Cerebellar cortex (tissue), 1 donor: ENCODE measurements at places on chromosomes 16 and 17.
A peak's percentile ranks its signal among the peaks of the same experiment; 100 is the strongest.

DNA sequence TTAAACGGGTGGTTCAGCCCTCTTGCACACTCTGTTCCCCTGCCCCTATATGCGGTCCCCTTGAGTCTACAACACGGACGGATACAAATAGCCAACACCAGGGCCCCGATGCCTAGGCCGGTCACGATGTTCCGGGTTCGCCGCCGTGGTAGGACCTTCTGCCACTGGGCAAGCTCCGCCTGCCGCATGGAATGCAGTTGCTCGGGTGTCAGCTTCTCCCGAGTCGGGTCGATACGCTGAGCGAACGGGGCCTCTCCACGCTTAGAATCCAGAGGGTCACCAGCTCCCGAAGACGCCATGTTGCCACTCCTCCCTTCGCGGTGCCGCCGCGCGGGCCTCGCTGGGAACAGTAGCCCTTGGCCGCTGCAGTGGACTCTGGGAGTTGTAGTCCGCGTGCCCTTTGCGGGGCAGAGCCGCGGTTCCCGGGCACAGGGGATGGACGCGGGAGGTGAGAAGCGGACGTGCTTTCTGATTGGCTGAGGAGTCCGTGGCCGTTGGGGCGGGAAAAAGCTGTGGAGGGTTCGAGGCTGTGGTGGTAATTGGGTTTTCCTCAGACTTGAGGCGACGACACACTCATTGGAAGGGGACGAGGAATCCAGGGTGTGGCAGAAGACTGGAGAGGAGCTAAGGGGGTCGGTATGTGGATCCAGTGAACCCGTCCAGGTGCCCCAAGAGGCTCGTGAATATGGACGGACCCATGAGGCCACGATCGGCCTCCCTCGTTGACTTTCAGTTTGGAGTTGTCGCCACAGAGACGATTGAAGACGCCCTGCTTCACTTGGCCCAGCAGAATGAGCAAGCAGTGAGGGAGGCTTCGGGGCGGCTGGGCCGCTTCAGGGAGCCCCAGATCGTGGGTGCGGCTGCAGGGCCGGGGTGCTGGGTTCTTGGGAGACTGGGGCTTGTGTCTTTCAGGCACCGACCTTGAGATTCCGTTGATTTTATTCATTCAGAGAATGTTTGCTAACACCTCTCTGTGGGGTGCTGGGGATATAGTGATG lies at the start of the genes CNTD1 and COA3:
Gene CNTD1 (plus strand): TSS at position 479 of the 998 bp plus-strand sequence. CDS start 207 bp downstream, at position 686.
Gene COA3 (minus strand): TSS at position 322 of the 998 bp plus-strand sequence. CDS start 23 bp downstream, at position 299.
- peak; percentile 89 for DNase-seq

DNA sequence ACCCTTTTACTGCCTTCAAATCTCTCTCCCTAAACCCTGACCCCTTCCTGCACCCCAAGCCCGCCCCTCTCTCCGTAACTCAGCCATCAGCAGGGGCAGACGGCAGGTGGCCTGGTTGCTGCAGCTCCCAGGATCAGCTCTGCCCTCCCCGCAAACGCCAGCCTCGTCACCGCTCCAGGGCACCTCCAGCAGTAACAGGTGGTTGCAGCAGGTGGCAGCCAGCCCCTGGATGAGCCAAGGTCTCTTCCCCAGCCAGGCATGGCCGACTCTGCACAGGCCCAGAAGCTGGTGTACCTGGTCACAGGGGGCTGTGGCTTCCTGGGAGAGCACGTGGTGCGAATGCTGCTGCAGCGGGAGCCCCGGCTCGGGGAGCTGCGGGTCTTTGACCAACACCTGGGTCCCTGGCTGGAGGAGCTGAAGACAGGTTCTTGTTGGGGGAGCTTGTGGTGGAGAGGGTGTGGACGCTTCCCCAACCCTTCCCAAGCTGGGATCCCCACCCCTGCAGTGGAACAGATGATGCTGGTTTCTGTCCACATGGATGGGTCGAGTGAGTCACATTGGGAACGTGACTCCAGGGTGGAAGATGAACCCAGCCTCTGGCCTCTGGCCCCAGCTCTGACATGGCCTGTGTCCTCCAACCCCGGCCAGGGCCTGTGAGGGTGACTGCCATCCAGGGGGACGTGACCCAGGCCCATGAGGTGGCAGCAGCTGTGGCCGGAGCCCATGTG lies 558 bp downstream of the HSD3B7 start:
- peak; percentile 69 for DNase-seq

GRCh38 chr16:4364196-4365013 lies 7.2 kb upstream of the VASN start:
- DNase-seq: no peak

- no peak for DNase-seq
Observed at GRCh38 chr16:88681709-88682451, 4.4 kb downstream of the SNAI3 start.

GRCh38 chr17:2856727-2857126 lies 60.5 kb downstream of the RAP1GAP2 start:
- no peak for DNase-seq

GRCh38 chr16:13030769-13031168 lies 129.4 kb downstream of the SHISA9 start:
- no peak for DNase-seq

DNA sequence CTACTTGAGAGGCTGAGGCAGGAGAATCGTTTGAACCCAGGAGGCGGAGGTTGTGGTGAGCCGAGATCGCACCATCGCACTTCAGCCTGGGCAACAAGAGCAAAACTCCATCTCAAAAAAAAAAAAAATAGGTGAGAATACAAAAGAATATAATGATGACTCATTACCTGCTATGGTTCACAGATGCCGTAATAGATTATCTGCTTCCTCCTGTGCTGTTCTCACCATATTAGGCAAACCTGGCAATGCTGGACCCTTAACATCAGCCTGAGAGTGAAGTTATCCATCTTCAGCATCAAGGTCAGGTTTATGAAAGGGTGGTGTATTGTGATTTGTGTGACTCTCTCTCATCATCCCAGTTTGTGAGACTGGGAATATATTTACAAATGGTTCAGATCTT lies 271.3 kb upstream of the CPHXL start:
- no peak for DNase-seq

GRCh38 chr17:19331134-19331533 lies 31.4 kb downstream of the B9D1 start:
- DNase-seq: no peak

GRCh38 chr17:73069164-73069770 lies 23.2 kb downstream of the SLC39A11 start:
- DNase-seq: no peak

DNA sequence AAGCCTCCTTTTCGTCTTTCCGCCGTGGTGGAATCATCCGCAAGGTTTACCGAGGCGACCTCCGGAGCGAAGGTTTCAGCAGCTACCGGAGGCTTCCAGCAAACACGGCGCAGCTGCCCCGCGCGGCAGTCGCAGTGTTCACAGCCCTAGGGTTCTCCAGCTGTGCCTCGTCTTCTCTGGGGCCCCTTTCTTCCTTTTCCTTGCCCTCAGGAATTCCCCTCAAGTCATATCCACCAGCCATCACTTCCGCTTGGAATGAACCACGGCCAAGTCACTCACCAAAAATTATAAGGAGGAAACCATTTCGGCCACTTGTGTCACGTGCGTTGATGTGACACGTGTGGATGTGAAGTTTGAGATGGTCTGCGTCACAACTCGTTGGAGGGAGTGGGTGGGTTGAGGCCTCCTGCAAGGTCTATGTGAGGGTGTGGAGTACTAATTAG lies 636 bp upstream of the ERN1 start:
- no peak for DNase-seq

DNA sequence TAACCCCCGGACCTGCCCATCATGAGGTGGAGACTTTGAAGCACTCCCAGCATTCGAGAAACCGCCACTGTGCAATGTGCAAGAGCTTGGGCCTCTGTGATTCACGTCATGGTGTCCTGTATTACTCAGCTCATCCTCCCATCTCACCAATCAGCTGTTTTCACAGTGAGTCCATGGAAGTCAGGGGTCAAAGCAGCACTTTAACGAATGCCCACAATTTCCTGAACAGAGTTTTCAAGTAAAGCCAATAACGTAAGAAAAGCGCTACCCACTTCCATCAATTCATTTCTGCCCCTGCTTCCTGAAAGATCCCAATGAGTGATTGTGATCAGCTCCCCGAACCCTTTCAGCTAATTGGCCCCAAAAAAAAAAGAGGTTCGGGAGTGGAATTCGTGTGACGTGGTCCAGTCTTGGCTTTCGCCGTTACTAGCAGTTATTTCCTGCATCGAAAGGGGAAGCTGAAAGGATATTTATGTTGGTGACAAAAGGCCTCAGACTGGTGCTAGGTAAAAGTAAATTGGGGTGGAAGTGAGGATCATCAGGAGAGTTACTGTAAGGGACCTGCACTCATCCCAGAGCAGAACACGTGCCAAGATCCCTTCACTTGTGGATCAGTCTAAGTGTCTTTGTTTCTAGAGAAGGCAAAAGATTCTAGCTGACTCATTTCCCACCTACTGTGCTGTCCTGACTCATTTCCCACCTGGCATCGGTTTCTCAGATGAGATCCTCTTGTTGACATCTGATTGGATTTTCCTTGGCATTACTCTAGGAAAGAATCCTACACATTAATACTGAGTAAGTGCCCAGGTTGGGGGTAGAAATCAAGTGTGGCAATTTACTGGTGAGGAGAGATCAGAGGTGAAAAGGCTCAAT lies 136.7 kb upstream of the NUDT7 start:
- peak; percentile 11 for DNase-seq

- DNase-seq: peak; percentile 57
Observed at GRCh38 chr16:88527186-88527936, 42.8 kb upstream of the ZC3H18 start.

DNA sequence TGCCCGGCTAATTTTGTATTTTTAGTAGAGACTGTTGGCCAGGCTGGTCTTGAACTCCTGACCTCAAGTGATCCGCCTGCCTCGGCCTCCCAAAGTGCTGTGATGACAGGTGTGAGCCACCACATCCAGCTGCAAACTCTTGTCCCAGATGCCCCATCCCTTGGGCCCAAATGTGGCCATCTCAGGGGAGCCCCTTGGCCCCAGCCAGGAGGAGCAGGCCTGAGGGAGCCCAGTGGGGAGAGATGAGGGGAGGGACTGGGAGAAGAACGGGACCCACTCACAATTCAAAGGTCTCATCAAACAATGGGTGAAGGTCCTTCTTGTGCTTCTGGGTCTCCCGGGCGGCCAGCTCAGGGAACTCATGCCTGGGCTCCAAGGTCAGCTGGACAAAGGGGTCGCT lies 14.5 kb downstream of the UNC13D start:
- no peak for DNase-seq

DNA sequence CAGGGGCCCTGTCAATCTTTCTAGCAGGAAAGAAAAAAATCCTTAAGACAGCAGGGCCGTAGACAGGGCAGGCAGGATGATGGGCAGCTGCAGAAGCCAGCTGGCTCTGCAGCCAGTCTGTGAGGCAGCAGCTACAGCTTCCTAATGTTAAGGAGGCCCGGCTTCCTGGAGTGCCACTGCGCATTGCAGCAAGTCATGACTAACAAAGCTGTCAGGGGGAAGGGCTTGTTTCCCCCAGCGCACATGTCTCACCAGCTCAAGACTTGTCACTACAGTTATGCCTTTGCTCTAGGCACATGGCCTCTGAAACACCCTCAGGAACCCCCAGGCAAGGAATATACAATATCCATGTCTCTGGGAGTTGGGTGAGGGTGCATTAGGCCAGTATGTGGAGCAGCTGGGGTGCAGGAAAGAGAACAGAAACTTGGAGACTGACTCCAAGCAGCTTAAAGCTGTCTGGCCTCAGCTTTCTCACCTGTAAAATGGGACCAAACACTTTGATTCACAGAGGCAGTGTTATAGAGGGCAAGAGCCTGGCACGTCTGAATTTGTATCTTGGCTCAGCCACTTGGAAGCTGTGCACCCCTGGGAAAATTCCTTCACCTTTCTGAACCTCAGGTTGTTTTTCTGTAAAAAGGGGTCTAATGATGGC lies 220.0 kb downstream of the HAPSTR1 start:
- DNase-seq: no peak

GRCh38 chr16:5977329-5977728 lies 879.7 kb upstream of the EEF2KMT start:
- no peak for DNase-seq

GRCh38 chr17:8175795-8176196 lies 384 bp downstream of the TMEM107 start:
- no peak for DNase-seq

DNA sequence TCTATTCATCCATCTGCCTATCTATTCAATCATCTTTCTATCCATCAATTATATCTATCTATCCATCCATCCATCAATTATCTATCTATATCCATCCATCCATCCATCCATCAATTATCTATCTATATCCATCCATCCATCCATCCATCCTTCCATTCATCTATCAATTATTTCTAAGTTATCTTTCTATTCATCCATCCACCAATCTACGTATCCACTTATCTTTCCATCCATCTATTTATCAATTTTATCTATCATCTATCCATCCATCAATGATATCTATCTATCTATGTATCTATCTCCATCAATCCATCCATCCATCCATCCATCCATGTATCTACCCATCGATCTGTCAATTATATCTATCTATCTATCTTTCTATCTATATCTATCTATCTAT lies 158.4 kb upstream of the ZKSCAN2 start:
- DNase-seq: no peak

DNA sequence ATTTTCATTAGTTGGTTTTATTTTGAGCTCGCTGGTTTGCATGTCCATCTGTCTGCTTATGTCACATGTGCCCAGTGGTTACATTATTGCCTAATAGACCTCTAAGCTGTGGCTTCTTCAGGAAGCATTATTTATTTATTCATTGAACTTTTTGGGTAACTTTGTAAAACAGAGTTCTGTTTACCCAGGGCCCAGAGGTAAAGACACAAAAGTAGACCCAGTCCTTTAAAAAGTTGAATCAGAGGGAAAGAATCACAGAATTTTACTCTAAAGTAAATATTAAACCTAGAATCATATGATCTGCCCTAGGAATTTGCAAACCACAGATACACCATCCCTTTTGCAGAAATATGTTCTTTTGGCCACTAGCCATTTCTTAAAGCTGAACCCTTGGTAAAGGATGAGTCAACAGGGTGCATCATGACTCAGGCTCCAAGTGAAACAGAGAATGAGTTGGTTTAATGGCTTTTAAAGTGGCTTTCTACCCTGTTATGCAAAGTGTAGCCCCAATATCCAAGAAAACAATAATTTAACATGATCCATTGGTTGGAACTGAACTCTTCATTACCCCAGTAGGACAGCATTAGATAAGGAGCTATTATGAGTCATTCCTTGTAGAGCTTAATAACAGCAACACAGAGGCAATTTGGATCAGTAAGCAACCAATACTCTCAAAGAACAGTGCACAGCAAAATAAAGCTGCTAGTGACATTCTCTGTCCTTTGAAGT lies 236.3 kb downstream of the KCNJ2 start:
- no peak for DNase-seq

DNA sequence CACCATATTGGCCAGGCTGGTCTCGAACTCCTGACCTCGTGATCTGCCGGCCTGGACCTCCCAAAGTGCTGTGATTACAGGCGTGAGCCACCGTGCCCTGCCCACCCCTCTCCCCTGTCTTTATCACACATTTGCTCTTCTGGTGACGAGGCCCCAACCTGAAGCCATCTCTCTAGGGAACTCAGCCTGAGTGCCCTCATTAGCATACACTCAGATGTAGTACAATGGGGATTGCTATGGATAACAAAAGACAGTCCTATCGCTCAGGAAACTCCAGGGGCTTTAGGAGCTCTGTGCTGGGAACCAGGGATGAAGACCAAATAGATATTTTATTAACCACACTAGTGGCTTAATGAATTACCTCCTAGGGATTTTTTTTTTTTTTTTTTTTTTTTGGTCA lies 100.7 kb downstream of the MARF1 start:
- DNase-seq: no peak
